ENCODE measurements at places on chromosomes 7 and 10.

- no peak overlapping the region for H3K27ac ChIP-seq
- H3K4me3 ChIP-seq = no peak overlapping the region
- H3K27me3 ChIP-seq = no peaks in the 10 kb centered on the region
- no peaks in the 10 kb centered on the region for H3K36me3 ChIP-seq
These were observed 45.3 kb downstream of the TACC2 start for GRCh38 chr10:122034149-122034756.

DNA sequence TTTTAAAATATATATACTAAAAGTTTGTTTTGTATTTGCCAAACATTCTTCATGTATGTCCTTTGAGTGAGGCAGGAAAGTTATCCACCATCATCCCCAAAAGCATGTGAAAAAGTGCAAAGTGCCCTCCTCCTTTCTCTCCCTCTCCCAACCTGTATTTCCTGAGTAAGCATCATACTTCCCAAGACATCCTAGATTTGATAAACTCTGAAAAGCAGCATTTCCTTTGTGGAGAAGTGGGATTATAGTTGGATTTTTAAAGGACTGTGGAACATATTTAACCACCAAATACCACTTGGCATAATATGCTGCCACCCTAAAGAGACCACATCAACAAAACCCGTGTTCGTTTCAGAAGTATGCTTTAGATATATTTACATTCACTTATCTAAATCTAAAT lies 36.9 kb downstream of the NET1 start:
- H3K27me3 ChIP-seq = no peaks in the 10 kb centered on the region
- no peak for DNase-seq
- H3K36me3 ChIP-seq = peaks cover 12% of the 10 kb centered on the region
- no peak overlapping the region for H3K4me3 ChIP-seq
- peaks cover 19% of the 10 kb centered on the region for H3K4me1 ChIP-seq

- no peaks in the 10 kb centered on the region for H3K4me1 ChIP-seq
- H3K4me3 ChIP-seq = no peak overlapping the region
- H3K27me3 ChIP-seq = peaks cover 4% of the 10 kb centered on the region
- no peak overlapping the region for H3K27ac ChIP-seq
- DNase-seq = no peak
- H3K36me3 ChIP-seq = no peaks in the 10 kb centered on the region
These were observed 98.2 kb downstream of the UNCX start for GRCh38 chr7:1330801-1331425.

DNA sequence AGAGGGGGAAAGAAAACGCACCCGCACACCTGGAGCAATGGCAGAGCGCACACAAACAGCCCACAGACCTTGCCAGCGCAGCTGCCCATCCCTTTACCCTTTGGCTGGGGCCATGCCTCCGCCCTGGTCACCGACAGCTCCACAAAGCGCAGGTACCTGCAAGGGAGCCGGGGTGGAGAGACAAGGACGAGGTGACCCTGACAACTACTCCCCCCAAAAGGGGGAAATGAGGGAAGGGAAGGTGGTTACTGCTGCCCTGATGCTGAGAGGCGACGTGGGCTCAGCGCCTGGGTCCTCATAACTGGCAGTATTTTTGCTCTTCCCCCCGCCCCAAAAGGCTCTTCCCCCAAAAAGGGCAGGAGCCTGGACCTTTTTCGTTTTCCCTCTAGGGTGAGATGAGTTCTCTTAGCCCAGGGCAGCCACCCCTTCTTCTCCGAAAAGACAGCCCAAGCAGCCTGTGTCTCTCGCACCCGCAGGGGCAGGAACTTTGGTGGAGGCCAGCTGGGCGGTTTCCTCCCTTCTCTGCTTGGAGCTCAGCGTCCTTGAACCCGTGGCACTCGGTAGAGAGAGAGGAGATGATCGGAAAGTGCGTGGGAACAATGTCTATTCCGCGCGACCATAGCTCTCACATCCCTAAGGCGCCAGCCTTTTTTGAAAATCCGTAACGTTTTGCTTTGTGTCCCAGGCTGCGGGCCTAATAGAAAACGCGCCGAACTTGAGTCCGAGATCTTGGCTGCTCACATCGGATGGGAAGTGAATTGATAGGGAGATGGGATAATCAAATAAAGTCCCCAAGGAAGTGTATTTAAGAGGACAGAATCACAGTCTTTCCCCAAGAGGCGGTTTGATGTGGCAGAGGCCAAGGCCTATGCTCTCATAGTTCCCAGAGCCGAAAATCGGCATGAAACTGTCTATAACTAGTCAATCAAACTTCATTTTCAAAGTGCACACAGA lies 1.0 kb downstream of the NKX2-3 start:
- no peaks in the 10 kb centered on the region for H3K4me1 ChIP-seq
- no peaks in the 10 kb centered on the region for H3K36me3 ChIP-seq
- H3K27ac ChIP-seq = no peak overlapping the region
- no peak overlapping the region for H3K4me3 ChIP-seq
- no peak for DNase-seq

- H3K27me3 ChIP-seq = no peaks in the 10 kb centered on the region
- no peak overlapping the region for H3K4me3 ChIP-seq
- no peaks in the 10 kb centered on the region for H3K4me1 ChIP-seq
- no peak overlapping the region for H3K27ac ChIP-seq
These were observed 72.1 kb downstream of the PTPRE start for GRCh38 chr10:127979045-127979444.

GRCh38 chr7:27936768-27937102 lies 196.8 kb downstream of the TAX1BP1 start:
- no peak overlapping the region for H3K4me3 ChIP-seq
- H3K27me3 ChIP-seq = no peaks in the 10 kb centered on the region
- no peaks in the 10 kb centered on the region for H3K4me1 ChIP-seq
- H3K27ac ChIP-seq = no peak overlapping the region
- DNase-seq = no peak

GRCh38 chr10:86872757-86873156 lies 84.7 kb downstream of the MMRN2 start:
- no peak for DNase-seq
- H3K36me3 ChIP-seq = no peaks in the 10 kb centered on the region
- H3K27ac ChIP-seq = no peak overlapping the region
- H3K4me3 ChIP-seq = no peak overlapping the region

- H3K4me1 ChIP-seq = no peaks in the 10 kb centered on the region
- H3K36me3 ChIP-seq = no peaks in the 10 kb centered on the region
- no peak overlapping the region for H3K4me3 ChIP-seq
- DNase-seq = no peak
- no peak overlapping the region for H3K27ac ChIP-seq
- no peaks in the 10 kb centered on the region for H3K27me3 ChIP-seq
These were observed 230.0 kb downstream of the PHF14 start for GRCh38 chr7:11203683-11204082.

DNA sequence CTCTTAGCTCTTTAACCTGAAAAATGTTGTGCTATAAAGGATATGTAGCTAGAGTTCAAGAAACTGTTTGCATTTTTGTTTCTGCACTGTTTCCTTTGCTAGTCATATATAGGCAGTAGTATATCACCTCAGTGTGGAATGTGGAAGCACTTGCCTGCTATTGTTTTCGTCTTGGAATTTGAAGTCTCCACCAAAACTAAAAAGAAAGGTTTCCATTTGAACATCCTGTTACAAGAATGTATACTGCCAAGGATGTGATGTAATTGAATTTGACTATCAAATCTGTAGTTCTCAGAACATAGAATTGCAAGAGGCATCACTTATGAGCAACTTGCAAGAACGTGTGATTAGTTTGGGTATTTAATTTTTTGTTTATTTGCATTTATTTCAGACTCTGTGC lies 51.1 kb upstream of the MEOX2 start:
- DNase-seq = no peak
- no peaks in the 10 kb centered on the region for H3K27me3 ChIP-seq
- no peak overlapping the region for H3K27ac ChIP-seq
- H3K36me3 ChIP-seq = no peaks in the 10 kb centered on the region
- H3K4me1 ChIP-seq = no peaks in the 10 kb centered on the region
- no peak overlapping the region for H3K4me3 ChIP-seq

GRCh38 chr10:68628576-68629127 lies 68.5 kb downstream of the TET1 start:
- H3K27me3 ChIP-seq = no peaks in the 10 kb centered on the region
- no peak overlapping the region for H3K27ac ChIP-seq
- H3K4me1 ChIP-seq = peaks cover 23% of the 10 kb centered on the region
- peak; percentile 24 for DNase-seq

DNA sequence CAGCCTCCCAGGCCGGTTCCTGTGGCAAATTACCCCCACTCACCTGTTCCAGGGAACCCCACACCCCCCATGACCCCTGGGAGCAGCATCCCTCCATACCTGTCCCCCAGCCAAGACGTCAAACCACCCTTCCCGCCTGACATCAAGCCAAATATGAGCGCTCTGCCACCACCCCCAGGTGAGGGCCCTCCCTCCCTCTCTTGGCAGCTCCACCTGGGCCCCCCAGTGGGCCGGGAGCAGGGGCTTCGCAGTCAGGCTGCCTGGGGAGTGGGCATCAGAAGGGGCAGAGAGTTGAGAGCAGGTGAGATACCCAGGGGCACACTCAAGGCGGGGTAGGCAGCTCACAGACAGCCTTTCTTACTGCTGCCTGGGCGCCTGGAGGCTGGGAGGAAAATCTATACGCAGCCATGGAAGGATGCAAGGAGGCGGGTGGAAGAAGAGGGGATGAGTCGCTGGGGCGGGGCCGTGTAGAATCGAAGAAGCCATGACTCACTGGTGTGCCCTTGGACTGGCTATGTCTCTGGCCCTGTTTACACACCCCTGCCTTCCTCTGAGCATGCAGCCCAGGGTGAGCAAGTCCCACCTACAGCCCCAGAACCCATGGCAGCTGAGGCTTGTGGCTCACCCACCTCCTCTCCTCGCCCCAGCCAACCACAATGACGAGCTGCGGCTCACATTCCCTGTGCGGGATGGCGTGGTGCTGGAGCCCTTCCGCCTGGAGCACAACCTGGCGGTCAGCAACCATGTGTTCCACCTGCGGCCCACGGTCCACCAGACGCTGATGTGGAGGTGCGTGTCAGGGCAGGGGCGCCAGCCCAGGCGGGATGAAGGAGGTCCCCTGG lies 48.6 kb upstream of the PPIF start:
- no peak overlapping the region for H3K4me3 ChIP-seq
- H3K36me3 ChIP-seq = peaks cover 11% of the 10 kb centered on the region
- H3K27ac ChIP-seq = no peak overlapping the region
- DNase-seq = no peak
- no peaks in the 10 kb centered on the region for H3K4me1 ChIP-seq
- H3K27me3 ChIP-seq = no peaks in the 10 kb centered on the region

DNA sequence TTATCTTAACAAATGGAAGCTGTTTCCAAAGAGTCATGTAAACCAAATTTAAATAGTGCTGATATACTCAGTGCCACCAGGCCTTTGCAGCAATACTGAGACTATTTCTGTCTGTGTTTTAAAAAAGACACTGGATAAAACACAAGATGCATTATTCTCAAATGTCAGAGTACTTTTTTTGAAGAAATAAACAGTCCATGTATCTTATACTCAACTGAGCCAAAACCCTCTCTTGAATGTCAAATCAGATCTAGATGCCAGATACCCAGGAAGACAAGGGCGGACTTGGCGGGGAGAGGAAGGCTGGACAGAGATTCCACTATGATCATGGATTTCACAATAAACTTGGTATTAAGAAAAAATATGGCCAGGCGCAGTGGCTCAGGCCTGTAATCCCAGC lies 127.6 kb downstream of the COBL start:
- H3K4me3 ChIP-seq = no peak overlapping the region
- no peaks in the 10 kb centered on the region for H3K4me1 ChIP-seq
- DNase-seq = no peak
- H3K36me3 ChIP-seq = no peaks in the 10 kb centered on the region
- no peaks in the 10 kb centered on the region for H3K27me3 ChIP-seq
- H3K27ac ChIP-seq = no peak overlapping the region

All from CD8-positive, alpha-beta memory T cell (primary cell).